ENCODE measurements at places on chromosomes 7 and 10.

DNA sequence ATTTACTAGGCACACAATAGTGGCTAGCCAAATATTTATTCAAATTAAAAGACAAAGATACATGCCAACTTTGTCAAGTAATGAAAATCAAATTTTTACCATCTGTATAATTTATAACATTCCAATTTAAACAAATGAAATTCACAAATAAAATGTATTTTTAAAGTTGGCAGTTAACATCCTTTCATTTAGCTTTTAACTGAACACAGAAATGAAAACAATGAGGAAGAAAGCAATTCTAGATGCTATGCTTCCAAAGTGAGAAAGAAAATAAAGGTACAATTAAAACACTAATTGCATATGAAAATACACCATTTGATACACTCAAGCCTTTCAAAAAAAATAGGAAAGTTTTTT is 123.1 kb downstream of the MPP7 start:
- DNase-seq, result no peak

DNA sequence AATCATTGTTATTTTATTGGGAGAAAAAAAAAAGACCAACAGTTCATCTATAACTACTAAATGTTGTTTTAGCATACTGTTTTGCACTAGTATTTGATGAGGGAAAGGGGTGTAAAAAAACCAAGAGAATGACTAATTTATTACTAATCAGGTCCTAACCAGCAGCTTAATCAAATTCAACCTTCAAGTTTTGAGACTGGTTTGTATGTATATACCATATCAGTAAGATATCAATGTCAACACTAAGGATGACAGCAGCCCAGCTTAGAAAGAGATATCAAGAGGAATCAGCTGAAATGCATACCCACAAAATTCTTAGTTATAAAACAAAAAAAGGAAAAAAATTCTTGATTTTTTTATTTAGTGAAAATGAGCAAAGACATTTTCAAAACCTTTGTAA is 122.6 kb downstream of the KMT2C start:
- no peak for DNase-seq

- DNase-seq, result no peak
These were observed at the start of gene OR13A1 for GRCh38 chr10:45315508-45315907. OR13A1 (minus strand) TSS chr10:45315608; CDS start chr10:45304422, 11,186 bp downstream.

DNA sequence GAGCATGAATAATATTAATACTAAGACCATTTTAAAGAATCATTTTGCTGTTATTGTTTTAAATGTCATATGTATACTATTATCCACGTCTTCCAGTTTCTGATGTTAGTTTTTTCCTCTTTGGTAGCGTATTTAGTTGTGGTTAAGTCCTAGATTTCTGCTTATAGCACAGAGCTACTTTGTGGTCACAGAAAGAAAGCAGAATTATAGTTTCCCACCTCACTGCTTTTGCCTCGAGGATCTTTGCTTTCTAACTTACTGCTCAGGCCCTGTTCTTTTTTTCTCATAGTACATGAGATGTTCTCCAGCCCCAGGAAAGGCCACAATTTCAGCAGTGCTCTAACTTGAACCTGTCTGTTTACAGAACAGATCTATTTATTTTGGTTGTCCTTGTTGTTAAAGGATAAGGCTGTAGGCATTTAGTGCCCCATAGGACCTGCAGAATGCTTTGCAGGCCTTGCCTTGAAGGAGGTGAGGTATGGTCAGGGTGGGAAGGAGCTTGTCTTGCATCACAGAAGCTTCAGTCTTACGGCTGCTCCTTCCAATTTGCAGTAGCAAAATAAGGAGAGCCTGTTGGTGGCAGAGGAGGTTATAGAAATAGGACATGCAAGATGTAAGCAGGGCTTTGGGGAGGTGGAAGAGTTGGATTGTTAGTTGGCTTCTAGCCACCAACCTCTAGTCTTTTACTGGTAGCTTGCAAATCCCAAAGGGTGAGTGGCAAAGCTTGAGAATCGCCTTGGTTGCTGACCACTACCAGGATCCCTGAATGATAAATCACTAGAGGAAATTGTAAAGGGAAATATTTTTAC is 129.1 kb downstream of the LRRC4 start:
- no peak for DNase-seq
